CD4-positive, alpha-beta T cell treated with Interleukin-15 for 4 hours (primary cell): ENCODE measurements at places on chromosomes 4 and X.

DNA sequence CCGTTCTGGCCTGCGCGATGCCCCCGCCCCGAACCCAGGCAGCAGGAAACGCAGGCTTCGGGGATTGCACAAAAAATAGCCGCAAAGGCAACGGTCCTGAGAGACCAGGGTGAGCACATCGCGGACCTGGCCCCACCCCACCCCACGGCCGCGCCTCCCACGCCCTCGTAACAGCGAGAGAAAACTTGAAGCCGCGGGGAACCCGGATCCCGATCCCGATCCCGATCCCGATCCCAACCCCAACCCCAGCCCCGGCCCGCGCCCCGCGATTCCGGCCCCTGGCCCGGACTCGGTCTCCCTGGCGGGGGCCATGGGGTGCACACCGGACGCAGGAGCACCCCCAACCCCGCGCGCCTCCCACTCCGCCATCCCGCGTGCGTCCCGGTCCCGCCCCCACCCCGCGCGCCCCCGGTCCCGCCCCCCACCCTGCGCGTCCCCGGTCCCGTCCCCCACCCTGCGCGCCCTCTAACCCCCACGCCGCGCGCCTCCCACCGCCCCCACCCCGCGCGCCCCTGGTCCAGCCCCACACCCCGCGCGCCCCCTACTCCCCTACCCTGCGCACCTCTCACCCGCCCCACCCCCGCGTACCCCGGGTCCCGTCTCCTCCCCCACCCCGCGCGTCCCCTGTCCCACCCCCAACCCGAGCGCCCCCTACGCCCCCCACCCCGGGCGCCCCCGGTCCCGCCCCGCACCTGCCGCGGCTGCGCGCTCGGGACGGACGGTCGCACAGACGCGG lies 29.0 kb downstream of the NOP14 start:
- DNase-seq = peak; percentile 37

GRCh38 chr4:85058551-85058950 lies 92.1 kb upstream of the WDFY3 start:
- no peak for DNase-seq

- no peak for DNase-seq
These were observed 496.3 kb downstream of the BCOR start for GRCh38 chrX:39601231-39602177.

GRCh38 chr4:27006646-27007045 lies 146.0 kb downstream of the STIM2 start:
- DNase-seq = no peak

DNA sequence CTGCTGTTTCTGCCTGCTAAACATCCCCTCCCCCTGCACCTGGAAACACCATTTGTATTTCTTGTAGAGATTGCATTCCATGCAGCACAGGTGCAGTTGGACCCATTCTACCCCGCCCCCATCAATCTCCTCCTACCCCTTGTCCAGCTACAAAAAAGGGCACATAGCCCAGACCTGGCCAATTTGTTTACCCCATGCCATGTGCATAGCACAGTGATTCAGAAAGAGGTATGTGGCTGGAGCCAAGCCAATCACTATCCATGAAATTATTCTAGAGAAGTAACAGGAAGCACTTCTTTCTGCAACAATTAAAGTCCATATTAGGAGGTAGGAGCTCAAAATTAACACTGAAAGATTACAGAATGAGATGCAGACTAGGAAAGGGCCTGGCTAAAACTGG lies 20.2 kb upstream of the TMEM184C start:
- no peak for DNase-seq

- DNase-seq = no peak
These were observed 172.7 kb downstream of the NHS start for GRCh38 chrX:17547658-17548057.

GRCh38 chr4:7845493-7846128 lies 94.0 kb downstream of the AFAP1 start:
- no peak for DNase-seq

GRCh38 chrX:11399489-11400094 lies 106.4 kb downstream of the AMELX start:
- DNase-seq = no peak

DNA sequence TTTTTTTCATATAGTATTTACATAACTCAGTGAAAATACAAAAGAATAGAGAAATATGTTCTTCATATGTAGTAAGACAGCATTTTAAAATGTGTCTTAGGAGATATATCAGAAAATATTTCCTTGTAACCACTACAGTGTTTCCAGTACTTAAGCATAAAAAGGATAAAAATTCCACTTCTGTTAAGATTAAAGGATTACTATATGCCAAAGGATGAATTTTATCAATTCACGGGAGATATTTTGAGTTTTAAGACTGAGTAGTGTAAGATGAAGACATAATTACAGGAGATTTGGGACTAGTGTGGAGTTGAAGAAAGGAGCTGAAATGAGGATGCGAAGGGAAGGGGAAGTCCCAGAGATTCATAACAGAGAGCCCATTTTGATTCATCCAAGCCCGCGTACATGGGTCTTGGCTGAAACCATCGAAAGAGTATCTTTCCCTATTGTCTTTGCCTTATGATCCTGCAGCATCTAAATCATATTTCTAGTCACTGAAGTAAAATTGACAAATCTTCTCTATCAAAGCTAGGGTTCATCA lies 58.7 kb downstream of the MAD2L1 start:
- DNase-seq = no peak

GRCh38 chrX:134692233-134692632 lies 34.0 kb upstream of the PLAC1 start:
- no peak for DNase-seq

GRCh38 chr4:151408630-151409469 lies at the start of gene FHIP1A:
TSS of gene FHIP1A (plus strand) at chr4:151409176. CDS start at chr4:151566260, 157,084 bp downstream.
- peak; percentile 83 for DNase-seq

- no peak for DNase-seq
These were observed 76.6 kb downstream of the ITIH6 start for GRCh38 chrX:54721424-54721823.

- DNase-seq = no peak
These were observed 3.4 kb downstream of the MAML3 start for GRCh38 chr4:140150636-140150885.

- no peak for DNase-seq
These were observed 17.7 kb downstream of the FGFR3 start for GRCh38 chr4:1810765-1811164.

- no peak for DNase-seq
These were observed 37.9 kb downstream of the MFAP3L start for GRCh38 chr4:169988252-169988651.

GRCh38 chr4:147096667-147097604 lies 151.3 kb upstream of the TTC29 start:
- DNase-seq = peak; percentile 44

- no peak for DNase-seq
These were observed 62.7 kb upstream of the DAPP1 start for GRCh38 chr4:99753931-99754330.

GRCh38 chr4:172707622-172708021 lies 461.0 kb upstream of the GALNT7 start:
- DNase-seq = no peak

- DNase-seq = no peak
These were observed 35.6 kb downstream of the FRMPD3 start for GRCh38 chrX:107485013-107485412.

DNA sequence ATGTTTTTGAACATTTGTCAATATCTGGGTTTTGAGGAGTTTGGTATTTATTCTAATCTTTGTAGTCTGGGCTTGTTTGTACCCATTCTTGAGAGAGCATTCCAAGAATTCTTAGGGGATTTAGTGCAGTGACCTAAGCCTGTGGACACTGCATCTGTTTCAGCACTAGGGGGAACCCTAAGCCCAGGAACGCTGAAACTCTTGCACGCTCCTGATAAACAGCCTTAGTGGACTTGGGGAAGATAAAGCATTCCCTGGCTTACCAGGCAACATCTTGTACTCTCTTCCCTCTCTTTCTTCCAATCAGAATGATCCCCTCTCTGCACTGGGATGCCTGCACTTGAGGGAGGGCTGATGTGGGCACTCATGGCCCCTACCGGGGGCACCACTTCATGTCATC lies 654.9 kb upstream of the HTR2C start:
- no peak for DNase-seq

DNA sequence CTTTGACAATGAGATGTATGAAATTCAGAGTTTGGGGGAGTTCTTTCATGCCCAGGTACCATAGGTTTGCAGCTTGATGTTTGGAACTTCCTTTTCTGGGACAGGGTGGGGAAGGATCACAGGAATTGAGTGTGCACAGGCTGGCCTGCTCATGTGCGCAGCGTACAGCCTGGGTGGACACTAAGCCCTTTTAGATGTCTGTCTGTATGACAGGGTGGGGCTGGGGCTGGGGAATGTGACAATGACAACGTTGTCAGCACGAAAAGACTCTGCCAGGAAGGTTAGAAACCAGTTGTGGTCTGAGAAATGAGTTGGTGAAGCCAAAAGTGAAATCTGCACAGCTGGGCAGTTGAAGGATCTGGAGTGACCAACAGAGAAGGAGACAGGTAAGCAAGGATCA lies 47.4 kb downstream of the WWC2 start:
- DNase-seq = no peak

GRCh38 chr4:2623442-2623841 lies 87.0 kb downstream of the FAM193A start:
- DNase-seq = no peak
